LoVo (cell line): ENCODE measurements at places on chromosomes 13 and 19.

DNA sequence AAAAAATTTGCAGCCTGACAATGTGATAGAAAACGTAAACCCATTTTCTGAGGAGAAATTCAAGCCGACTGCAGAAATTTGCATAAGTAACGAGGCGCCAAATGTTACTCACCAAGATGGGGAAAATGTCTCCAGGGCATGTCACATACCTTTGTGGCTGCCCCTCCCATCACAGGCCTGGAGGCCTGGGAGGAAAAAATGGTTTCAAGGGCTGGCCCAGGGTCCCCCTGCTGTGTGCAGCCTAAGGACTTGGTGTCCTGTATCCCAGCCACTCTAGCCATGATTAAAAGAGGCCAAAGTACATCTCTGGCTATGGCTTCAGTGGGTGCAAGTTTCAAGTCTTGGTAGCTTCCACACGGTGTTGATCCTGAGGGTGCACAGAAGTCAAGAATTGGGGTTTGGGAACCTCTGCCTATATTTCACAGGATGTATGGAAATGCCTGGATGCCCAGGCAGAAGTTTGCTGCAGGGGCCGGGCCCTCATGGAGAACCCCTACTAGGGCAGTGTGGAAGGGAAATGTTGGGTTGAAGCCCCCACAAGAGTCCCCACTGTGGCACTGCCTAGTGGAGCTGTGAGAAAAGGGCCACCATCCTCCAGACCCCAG lies 1842.3 kb downstream of the PCDH9 start:
- DNase-seq: no peak

- no peak for DNase-seq
Observed at GRCh38 chr13:50636007-50636704, 207.3 kb downstream of the DLEU7 start.

DNA sequence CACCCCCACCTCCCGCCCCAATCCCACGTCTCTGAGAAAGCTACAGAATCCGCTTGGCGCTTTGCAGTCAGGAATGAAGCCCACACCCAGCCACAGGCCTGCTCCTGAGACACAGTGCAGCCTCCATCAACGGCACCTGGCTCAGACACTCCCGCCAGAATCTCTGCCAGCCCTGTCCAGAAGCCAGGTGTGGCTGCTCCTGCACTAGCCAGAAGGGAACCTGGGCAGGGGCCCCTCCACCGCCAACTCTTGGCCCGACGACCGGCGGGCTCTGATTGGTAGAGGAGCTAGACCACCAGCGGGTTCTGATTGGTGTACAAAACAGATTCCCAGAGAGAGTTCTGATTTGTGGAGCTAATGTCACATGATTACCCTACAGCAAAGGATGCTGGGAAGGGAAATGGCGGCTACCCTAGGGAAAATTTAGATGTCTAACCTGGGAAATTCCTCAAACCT lies 2.9 kb upstream of the PPP6R1 start:
- DNase-seq: no peak

GRCh38 chr13:109644069-109644750 lies 142.2 kb downstream of the IRS2 start:
- DNase-seq: no peak

DNA sequence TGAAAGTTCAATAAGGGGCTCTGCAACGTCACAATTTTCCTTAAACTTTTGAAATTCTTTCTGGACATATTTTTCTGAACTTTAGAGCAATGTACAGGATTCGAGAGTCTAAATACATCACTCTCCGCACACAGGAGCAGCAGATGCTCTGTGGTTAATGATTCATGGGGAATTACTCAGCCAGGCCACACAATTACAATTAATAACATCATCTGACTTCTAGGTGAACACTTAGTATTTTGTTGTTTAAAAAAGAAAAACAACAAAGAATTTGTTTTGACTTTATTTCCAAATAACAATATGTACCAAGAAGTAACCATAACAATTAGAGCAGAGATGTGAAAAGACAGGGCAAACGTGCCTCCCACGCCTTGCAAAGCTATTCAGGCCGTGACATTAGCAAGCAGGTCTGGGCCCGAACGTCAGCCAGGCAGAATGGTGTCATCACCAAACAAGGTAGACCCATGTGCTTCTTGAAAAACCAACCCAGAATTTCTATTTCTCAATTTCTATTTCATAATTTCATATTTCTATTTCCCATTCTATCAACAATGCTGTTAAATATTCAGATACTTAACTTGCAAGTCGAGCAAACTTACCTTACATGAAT lies 236.3 kb downstream of the COL4A1 start:
- DNase-seq: peak; percentile 7

- DNase-seq: no peak
Observed at GRCh38 chr13:40756042-40756441, 14.9 kb downstream of the MRPS31 start.

DNA sequence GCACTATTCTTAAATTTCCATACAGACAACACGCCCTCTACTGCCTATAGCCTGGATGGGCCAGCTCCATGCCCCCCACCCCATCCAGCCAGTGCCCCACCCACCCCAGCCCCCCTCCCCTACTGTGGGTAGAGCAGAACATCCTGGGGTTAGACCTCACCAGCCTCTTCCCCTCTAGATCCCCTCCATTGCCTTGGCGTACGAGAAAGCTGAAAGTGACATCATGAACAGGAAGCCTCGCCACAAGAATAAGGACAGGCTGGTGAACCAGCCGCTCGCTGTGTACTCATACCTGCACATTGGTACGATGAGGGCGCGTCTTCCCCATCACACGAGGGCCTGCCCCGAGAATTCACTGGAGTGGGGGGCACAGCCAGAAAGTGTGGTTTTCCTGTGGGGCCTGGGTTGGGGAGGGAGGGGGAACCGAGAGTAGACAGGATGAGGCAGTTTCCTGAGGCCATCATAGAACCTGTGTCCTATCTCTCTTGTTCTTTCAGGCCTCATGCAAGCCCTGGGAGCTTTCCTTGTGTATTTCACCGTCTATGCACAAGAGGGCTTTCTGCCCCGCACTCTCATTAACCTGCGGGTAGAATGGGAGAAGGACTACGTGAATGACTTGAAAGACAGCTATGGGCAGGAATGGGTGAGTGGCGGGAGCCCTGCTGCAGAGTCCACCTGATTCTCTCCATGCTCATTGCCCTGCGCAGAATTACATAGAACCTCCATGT lies 29.1 kb downstream of the ATP12A start:
- no peak for DNase-seq

- no peak for DNase-seq
Observed at GRCh38 chr13:35552172-35552844, 75.8 kb upstream of the MAB21L1 start.
